ENCODE measurements at places on chromosomes 2 and 18.

DNA sequence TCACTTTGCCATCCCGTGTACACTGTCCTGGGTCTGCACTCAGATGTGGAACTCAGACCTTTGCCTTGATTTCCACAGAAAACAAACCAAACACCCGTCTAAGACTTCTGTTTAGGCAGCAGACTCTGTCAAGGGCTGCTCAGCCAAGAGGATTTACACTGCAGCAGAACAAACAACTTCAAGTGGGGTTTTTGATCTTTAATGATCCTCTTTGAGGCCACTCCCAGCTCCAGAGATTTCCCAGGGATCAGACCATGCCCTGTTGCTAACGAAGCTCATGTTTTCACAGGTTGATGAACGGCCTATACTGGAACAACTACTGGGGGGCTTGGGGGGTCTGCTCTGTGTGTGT, 52.5 kb upstream of the LGALSL start:
- peak; percentile 43 for DNase-seq

DNA sequence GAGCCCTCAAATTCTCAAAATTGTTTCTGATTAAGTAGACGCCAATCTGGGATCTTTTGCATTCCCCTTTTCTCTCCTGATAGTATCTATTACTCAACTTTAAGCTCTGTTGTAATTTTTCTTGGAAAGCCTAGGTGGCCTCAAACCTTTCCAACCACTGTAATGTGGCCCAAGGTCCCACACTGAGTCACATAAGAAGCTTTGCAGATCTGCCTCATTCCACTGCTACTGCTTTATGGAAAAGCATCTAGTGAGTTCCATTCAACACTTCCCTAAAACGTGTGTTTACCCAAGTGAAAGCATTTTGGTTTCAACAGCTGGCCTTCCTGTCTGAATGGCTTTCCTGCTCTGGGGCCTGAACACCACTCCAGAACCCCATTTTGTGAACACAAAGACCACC, 493.6 kb upstream of the SPHKAP start:
- no peak for DNase-seq

- DNase-seq = peak; percentile 98
Measured at GRCh38 chr18:34224423-34225217, at the start of gene NOL4. Gene NOL4, minus strand, starts transcription at chr18:34224913. Its CDS starts 1,660 bp downstream, at chr18:34223253.

DNA sequence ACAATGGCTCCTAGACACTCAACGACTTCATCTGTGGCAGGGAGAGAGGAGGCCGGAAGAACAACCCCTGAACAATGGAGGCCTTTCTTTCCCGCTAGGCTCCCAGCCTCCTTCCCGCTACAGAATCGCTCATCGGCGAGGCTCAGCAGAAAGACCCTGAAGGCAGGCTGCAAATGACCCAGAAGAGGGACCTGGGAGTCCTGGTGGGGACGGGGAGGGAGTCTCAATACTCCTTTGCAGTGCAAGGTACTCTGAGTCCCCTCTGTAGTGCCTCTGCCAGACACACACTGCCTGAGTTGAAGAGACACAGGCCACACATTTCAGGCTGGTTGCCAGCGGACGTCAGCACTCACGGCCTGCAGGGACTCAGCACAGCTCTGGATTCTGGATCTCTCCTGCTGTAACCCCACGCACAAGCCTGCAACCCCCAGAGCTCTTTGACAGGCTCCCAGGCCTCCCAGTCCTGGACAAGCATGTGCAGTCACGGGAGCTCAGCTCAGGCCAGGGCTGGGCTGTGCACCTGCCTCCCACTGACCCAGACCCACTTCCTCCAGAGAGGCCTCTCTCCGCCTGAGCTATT, 6.1 kb downstream of the GPR17 start:
- peak; percentile 78 for DNase-seq

GRCh38 chr2:38690499-38691420, 24.8 kb downstream of the GALM start:
- peak; percentile 75 for DNase-seq

GRCh38 chr18:75124551-75124950, 84.4 kb downstream of the PTGR3 start:
- DNase-seq = peak; percentile 37

DNA sequence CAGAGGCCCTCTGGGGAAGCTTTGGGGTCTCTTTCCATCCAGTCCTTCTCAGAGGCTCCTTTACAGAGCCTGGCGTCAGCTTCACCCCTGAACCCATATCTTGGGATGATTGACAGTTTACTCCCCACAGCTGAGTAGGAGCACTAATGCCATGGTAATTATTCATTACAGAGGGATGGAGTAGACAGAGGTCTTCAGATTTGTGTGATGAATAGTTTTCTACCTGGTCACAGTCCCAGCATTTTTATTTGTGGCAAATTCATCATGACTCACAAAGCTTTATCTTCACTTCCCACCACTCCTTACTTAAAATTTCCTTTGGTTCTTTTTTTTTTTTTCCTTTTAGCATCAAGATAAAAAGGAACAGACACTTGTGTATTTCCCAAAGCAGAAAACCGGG, 104.2 kb downstream of the CCDC85A start:
- no peak for DNase-seq

GRCh38 chr2:168450171-168450570, 5.9 kb upstream of the CERS6 start:
- no peak for DNase-seq

GRCh38 chr2:219852626-219853025, 225.2 kb downstream of the SLC4A3 start:
- DNase-seq = no peak

DNA sequence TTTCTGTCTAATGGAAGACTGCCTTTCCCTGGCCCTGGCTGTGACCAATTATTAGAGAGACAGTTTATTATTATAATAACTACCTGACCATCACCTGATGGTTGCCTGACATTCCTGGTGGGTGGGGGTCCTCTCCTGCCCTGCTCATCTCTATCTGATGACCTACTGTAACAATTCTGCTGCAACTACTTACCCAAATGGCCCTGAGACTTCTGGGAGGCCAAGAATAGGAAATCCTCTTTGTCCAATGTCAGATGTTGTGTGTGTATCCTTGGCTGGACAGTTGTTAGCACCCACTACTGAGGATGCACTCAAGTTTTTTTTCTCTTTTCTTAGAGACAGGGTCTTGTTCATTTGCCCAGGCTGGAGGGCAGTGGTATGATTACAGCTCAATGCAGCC, 110.3 kb downstream of the DDX1 start:
- no peak for DNase-seq

DNA sequence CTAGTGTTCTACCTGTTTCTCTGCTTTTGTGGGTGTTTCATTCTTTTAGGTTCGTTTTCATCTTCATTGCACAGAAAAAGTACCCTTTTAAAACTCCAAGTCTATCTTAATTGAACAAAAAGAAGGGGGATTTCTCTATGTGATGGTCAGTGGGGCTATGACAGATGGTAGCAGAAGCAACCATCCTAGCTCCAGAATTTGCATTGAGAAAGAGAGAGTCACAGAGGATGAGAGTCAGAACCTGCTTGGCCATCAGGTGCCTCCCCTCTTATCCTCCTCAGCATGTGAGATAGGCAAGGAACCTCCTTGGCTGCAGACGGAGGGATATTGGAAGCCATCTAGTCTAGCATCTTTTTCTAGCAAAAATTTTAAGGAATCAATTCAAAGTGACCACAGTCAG, 398.0 kb upstream of the DCC start:
- no peak for DNase-seq

DNA sequence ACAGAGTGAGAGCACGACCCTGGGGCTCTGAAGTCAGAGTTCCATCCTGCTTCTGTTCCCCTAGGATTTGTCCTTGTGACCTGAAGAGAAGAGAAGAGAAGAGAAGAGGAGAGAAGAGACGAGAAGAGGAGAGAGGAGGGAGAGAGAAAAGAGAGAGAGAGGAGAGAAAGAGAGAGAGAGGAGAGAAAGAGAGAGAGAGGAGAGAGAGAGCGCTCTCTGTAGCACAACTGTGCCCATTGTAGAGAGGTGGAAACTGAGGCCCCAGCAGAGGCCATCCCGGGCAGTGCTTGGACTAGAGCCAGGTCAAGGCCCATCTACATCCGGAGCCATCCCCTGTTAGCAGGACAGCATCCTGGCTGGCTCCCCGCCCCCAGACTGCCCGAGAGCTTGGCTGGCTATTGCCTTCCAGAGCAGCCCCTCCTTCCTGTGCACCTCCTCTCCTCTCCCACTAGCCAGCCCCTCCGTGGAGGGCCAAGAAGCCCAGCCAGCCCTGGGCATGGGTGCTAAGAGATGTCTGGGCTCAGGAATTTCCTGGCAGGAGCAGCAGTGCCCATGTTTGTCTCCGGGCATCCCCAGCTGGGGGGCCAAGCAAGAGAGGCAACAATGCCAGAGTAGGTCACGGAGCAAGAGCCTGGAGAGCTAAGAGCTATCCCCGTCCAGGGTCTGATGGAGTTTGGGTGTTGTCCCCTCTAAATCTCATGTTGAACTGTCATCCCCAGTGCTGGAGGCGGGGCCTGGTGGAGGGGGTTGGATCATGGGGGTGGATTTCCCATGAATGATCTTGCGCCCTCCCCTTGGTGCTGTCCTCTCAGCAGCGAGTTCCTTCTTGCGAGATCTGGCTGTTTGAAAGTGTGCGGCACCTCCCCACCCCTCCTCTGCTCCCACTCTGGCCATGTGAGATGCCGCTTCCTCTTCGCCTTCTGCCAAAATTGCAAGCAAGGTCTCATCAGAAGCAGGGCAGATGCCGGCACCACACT, 18.2 kb upstream of the GPR55 start:
- peak; percentile 52 for DNase-seq

- no peak for DNase-seq
Measured at GRCh38 chr2:32384529-32384928, 27.7 kb downstream of the BIRC6 start.

DNA sequence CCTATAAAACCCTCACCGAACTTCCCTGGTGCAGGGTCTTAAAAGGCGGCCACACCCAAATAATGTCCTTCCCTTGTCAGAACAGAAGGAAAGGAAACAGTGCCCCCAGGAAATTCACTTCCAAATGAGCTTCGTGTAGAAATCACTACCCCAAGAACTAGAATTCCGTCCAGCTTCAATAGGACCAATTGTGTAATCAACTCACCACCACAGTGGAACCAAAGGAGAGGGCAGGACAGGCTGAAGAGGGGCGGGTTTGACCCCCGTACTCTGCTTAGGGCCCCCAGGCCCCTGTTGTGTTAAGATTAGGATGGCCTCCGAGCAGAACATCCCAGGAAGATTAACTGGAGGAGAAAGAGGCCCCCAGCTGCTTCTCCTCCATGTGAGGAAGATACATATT, 24.1 kb downstream of the GPR35 start:
- no peak for DNase-seq

- no peak for DNase-seq
Measured at GRCh38 chr2:214679736-214680135, 129.7 kb downstream of the BARD1 start.

DNA sequence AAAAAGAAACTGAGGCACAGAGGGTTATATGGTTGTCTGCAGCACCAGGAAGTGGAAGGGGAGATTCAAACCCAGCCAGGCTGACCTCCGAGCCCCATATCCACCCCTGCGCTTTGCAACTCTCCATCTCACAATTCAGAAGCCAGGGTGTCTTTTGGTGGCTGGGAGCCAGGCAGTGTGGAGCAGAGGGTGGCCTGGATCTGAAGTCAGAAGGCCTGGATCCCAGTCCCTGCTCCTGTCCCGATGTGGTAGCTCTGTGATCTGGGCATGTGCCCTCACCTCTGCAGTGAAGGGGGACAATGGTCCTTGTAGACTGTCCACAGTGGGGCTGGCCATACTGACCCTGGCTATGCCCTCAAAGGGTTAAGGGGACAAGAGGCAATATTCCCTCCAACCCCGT, 57.0 kb downstream of the CIB4 start:
- peak; percentile 38 for DNase-seq

DNA sequence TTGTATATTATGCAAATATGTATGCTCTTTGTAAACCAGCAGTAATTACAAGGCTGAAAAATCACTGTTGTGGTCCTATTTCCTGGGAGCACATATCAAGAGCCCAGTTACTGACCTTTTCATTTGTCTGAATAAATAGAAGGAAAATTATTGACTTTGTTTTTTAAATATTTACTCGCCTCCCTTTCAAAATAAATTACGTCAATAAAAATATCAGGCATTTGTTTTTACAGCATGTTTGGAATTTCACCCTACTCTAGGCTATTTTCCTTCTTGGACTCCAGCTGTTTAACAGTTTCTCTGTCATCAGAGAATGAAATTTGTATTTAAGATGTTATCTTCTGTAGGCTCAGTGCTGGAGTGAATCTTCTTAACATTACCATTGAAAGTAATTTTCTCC, 59.9 kb upstream of the LRATD1 start:
- DNase-seq = no peak

GRCh38 chr2:97950329-97951154, 45.2 kb downstream of the TMEM131 start:
- DNase-seq = peak; percentile 59

- DNase-seq = no peak
Measured at GRCh38 chr2:106866641-106867040, 19.3 kb downstream of the ST6GAL2 start.

GRCh38 chr2:240303896-240304745, 131.3 kb upstream of the GPC1 start:
- DNase-seq = peak; percentile 43

DNA sequence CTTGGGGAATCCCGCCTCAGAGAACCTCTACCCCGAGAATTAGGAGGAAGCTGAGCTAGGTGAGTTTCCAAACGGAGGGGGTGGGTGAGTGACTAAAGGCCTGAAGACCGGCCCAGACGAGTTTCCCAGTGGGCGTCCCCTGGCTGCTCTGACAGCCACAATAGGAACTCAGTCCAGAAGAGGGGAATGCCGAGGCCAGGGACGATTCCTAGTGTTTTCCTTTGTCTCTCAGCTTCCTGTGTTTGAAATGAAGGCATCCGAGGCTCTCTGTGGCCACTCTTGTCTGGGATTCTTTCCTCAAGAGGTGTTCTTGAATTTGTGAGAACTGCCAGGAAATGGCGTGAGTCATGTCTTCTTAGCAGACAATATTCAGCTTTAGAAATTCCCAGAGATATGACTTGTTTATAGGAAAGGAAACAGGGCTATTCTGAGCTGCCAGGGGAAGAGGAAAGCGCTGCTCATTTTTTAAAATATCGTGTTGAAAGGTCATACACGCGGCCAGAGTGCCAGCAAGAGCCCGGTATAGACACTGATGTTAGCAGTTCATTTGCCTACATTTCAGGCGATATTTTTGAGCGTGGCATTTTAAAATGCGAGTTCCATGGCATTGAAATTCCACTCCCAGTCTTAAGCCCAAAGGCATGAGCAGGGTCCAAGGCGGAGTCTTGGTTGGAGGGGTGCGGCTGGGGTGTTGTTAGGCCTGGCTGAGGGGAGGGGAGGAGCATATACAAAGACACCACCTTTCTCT, 169.1 kb upstream of the KLF7 start:
- peak; percentile 97 for DNase-seq

- DNase-seq = peak; percentile 77
Measured at GRCh38 chr2:69741229-69741574, 732 bp upstream of the ANXA4 start.

DNA sequence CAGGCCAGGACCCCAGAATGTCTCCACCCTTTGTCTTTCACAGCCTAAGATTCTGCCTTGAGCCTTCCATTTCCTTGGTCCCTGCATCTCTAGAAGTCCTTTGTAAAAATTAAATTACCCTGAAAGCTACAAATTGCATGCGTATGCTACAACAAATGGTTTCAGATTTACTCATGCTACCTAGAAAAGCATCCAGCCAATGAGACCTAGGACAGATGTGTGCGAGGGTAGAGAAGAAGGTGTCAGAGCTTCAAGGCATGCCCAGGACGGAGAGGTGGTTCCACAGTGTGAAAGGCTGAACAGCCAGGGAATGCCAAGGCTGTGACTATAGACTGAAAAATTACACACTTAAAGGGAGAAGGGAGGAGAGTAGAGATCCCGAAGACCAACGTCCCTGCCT, 40.2 kb downstream of the CCBE1 start:
- DNase-seq = no peak

Measured in islet precursor cell (in vitro differentiated cells).